Iris pigment epithelial cell (primary cell): ENCODE measurements at places on chromosomes 5 and 9.
A peak's percentile ranks its signal among the peaks of the same experiment; 100 is the strongest.

GRCh38 chr5:38765399-38765861 is 80.4 kb upstream of the OSMR start:
- peak; percentile 91 for DNase-seq

DNA sequence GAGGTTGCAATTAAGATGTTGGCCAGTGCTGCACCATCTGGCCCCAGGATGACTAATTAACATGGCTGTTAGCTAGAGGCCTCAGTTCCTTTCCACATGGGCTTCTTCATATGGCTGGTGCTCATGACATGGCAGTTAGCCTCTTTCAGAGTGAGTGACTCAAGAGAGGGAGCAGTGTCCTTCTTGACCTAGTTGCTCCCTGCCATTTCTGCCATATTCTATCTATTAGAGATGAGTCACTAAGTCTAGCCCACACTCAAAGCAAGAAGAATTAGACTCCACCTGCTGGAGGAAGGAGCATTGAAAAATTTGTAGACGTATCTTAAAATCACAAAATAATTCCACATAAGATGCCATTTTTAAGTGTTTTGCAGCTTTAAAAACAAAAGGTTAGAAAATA is 651.2 kb upstream of the CCNG1 start:
- no peak for DNase-seq

GRCh38 chr5:173638126-173639040 is 21.9 kb upstream of the BOD1 start:
- DNase-seq, result no peak

DNA sequence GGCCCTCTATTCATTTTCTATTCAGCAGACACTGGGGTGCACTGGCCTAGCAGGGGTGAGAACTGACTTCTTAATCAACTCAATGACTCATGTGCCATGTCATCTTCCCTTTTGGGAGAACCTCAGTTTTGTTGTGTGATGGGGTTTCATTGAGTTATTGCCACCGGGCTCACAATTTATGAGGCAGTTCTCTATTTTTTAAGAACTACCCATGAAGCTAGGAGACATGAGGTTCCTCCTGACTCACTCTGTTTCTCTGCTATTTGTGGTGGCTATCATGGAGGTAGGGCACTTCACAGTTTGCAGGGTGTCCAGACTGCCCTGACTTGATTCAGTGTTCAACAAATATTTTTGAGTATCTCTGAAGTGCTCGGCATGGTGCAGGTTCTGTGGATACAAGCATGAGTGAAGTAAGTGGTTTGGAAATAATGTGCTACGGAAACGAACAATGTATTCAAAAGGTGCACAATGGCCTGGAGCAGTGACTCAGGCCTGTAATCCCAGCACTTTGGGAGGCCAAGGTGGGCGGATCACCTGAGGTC is 39.3 kb downstream of the SPARC start:
- DNase-seq, result no peak

- no peak for DNase-seq
These were observed 107.3 kb upstream of the SPOCK1 start for GRCh38 chr5:137606401-137606800.

- DNase-seq, result no peak
These were observed 348.0 kb downstream of the ZNF608 start for GRCh38 chr5:124398460-124398859.

DNA sequence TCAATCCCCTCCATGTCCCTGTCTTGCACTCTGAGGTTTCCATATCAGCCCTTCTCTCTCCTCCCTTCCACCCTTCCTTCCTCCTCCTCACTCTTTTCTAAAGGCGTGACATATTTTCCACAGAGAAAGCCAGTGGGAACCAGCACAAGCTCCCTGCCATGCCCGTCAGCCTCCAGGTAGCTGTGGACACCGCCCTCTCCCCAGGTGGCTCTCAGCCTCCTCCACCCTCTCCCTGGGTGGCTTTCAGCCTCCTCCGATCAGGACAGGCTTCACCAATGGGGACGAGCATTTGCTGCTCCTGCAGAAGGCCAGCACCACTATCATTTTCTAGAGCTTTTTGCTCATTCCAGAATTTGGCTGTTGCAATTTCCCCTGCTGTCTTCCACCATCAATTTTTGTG is 236.6 kb downstream of the GADD45G start:
- DNase-seq, result no peak

DNA sequence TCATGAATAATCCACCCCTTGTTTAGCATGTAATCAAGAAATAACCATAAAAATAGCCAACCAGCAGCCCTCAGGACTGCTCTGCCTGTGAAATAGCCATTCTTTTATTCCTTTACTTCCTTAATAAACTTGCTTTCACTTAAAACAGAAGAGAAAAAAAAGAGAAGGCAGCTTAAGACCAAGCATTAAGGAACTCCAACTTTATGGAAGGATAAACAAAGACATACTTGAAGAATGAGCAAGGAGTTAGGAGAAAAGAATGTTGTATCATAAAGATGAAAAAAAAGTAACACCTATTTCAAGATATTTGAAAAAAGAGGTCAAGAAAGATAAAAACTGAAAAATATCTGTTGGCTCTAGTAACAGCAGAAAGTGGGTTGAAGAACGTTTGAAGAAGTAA is 107.6 kb downstream of the RNF180 start:
- peak; percentile 8 for DNase-seq

DNA sequence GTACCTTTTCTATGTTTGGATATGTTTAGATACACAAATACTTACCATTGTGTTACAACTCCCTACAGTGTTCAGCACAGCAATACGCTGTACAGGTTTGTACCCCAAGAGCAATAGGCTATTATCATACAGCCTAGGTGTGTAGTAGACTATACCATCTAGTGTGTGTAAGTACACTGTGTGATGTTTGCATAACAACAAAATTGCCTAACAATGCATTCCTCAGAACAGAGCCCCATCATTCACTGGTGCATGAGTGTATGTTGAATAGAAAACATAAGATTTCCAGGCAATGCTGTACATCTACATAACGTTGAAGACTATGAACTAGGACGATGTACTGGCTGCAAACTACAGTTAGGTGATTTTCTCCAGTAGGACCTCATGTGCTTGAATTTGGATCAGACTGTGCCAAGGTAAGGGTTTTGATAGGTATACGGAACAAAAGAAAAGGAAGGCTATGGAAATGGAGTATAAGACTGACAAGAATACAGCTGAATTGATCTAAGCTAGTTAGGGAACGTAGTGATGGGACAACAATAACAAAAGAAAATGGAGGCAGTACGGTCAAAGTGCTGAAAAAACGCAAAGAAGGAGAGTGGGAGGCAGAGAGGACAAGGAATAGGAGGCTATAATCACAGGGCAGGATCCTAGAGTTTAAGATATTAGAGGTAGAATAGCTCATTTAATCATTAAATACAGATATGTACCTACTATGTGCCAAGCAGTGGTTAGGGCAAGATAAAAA is 46.9 kb downstream of the FNIP1 start:
- DNase-seq, result no peak

DNA sequence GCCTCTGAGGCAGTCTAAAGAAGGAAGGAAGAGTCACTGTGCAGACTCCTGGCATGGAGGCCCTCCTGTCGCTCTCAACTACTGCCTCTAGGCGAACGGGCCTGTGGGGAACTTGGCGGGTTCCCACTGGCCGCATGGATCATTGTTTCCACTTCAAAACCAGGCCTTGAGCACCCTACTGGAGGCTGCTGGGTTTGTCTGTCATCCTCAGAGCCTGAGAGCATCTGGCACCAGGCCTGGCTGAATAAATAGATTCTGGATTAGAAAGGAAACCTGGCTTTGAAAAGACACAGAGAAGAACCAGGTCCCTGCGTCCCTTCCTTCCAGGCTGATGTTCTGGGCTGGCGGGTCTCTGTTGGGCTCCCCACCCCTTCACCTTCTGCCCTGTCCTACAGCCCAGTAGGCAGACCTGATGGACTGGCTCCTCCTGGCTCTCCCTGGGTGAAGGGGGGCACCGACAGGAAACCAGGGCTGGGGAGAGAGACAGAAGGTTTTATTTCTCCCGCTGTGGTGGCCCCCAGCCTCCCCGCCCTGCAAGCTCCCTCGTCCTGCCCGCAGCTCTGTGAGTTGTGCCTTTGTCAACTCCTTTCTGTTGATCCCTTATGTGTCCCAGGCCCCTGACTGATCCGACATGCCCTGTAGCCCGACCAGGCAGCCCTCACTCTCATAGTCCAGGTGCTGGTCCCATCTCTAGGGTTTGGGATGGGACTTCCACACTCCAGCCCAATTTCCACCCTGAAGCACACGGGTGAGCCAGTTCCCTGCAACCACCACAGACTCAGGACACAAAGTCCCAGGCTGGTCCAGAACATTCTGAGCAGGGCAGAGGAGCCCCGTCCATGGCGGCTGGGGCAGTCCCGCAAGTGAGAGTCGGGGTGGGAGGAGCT is 50.1 kb downstream of the ADAMTS2 start:
- no peak for DNase-seq

GRCh38 chr9:134212809-134213507 is 48.6 kb upstream of the RNU6ATAC start:
- no peak for DNase-seq

DNA sequence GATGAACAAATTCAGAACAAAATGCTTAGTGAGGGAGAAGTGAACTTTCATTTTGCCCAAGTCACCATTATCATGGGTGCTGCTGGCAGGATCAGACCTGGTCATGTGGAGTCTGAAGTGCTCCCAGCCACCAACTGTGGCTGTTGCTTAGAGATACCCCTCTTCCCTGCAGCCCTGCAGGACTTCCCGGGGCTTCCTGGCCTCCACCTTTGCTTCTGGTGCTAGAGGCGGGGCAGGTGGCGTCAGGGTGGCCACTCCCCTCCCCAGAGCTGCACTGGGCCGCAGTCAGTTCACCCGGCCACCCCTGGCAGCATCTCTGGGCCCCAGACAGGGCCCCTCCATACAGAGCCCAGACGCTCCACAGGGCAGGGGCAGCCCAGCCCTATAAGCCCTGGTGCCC is 30.0 kb upstream of the SLC12A7 start:
- no peak for DNase-seq

DNA sequence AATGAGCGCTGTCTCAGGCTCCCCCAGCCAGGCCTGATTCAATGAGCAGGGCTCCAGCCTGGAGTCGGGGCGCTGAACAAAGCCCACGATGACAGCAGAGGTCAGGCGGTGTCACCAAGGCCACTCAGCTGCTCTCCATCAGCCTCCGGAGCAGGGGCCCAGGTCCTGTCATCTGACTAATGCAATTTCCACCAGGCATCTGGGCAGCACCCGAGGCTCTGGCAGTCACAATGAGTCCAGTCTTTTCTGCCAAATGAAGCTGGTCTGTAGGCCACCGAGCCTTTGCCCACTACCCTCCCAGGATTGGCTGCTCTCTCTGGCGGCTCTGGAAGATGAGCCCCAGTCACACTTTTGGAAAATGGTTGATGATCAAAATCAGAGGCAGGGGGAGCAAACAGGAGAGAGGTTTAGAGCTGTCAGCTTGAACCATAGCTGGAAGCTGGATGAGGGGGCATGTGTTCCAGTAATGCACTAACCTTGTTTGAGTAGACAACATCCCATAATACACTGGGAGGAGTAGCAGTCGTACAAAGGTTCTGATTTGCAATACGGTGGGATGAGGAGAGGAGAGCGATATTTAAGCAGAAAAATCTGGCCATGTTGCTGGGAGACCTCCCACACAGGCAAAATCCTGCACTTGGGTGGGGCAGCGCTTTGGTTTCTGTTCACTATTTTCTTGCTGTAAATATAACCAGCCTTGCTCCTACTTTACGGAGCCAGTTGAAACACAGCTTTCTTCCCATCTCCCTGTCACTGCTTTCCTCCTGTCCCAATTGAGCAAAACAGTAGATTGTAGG is 306.4 kb upstream of the PANK3 start:
- no peak for DNase-seq

DNA sequence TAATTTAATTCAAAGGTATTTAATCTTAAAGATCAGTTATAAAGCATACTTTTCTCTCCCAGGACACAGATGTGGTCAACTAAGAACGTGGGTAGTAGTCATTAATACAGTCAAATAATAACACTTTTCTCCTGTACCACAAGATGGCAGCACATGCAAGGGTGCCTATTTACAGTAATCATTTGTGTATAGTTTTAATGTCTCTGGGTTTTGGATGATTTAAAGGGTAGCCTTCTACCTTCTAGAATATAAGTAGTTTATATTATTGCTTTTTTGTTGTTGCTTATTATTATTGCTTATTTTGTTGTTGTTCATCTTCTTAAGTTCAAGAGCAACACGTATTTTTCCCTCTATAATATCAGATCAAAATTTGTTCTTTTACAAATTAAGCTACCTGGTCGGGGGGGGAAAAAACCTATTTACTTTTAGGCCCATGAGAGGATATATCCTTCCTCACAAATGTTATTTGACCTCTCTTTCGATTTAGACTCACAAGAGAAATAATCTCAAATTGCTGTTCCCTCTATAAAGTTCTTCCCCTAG is 59.6 kb upstream of the SLC27A6 start:
- DNase-seq, result peak; percentile 60

DNA sequence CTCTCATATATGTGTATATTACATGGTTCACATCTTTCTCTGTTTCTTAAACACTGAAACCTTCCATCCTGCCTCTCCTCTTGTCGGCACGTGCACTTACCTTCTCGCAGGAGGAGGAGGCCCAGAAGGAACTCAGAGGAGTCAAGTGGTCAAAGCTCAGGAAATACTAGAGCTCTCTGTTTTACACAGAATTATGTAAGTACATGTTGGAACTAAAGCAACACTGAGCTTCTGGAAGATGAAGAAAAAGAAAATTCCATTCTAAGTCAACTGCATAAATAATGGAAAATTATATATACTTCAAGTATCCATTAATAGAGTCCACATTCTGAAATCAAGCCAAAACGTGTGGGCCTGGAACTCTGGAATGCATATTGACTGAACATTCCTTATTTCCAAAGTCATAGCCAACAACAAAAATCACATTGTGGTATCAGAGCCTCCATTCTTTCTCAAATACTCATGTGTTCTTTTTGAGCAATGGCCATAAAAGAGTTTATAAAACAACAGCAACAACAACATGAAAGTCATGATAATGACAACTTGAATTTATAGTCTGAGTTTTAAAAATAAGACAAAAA is 121.5 kb upstream of the RAI14 start:
- DNase-seq, result peak; percentile 92

- no peak for DNase-seq
These were observed 73.4 kb upstream of the BOD1 start for GRCh38 chr5:173689737-173690360.

DNA sequence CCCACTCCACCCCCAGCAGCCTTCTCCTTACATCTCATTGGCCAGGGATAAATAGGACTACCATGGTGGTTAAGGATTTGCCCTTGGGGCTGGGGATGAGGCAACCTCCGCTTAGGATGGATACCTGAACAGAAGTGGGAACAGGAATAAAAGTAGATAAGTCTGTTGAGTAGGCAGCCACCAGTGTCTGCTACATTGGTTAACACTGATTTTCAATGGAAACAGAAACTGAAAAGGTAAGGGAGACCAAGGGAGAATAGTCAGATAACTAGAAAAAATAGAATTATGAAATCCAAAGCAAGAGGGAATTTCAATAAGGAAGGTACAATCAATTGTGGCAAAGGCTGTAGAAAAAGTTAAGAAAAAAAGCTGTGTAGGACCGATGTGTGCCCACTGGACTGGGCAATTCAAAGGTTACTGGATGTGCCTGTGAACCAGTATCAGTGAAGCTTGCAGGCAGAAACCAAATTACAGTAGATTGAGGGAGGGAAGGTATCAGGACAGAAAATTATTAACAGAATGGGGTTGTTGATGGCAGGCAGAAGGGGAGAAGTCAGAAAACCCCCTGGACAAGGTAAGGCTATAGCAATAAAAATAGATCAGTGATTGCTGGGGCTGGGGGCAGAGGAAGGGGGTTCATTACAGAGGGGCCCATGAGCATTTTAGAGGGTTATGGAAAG is 48.7 kb downstream of the DNAJC21 start:
- DNase-seq, result no peak
